Renal cortical epithelial cell (primary cell): ENCODE measurements at places on chromosomes 6 and 20. TPM values are rescaled to one million over a fixed set of nuclear protein-coding genes. Genes with fewer than 3 reads are reported as not detected.

- no peak for DNase-seq
Observed at GRCh38 chr6:298233-299103, 6.2 kb downstream of the DUSP22 start.

Gene EFCAB8
- total RNA-seq, result 0.05 TPM in 1 of 2 replicates, not detected in the other

GRCh38 chr20:1588533-1589460 lies 31.0 kb downstream of the SIRPB1 start:
- peak; percentile 75 for DNase-seq

DNA sequence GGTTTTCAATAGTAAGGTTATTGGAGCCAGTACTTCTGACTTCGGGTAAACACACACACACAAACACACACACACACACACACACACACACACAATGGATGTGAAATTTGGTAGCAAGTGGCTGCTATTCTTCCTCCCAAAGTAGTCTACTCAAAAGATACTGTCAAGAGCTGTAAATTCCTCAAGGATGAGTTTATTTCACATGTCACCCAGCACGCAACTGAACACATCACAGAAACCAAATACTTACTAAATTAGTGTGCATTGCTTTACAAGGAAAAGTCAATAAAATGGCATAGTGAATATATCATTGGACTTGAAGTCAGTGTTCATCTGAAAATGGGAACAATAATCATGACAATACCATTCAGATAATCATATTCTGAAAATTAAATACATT lies 32.9 kb downstream of the MMUT start:
- DNase-seq, result no peak

Gene PROKR2
- total RNA-seq, result not detected in 2 replicates

DNA sequence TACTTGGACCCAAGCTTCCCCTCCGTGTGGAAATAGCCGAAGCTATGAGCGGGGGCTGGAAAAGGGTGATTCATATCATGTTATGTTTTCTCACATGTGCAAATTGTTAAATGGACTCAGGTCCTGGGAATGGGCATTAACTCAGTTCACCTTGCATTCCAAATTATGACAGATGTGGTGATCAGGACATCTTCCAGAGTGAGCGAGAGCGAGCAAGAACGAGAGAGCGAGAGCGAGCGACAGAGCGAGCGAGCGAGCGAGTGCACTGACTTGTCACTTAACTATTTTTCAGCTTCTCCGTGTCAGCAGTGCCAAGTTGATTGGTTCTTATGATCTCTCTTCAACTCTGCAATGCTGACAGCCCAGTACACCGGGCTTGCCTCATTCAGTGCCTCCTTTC lies 437.4 kb upstream of the NRSN1 start:
- DNase-seq, result no peak

DNA sequence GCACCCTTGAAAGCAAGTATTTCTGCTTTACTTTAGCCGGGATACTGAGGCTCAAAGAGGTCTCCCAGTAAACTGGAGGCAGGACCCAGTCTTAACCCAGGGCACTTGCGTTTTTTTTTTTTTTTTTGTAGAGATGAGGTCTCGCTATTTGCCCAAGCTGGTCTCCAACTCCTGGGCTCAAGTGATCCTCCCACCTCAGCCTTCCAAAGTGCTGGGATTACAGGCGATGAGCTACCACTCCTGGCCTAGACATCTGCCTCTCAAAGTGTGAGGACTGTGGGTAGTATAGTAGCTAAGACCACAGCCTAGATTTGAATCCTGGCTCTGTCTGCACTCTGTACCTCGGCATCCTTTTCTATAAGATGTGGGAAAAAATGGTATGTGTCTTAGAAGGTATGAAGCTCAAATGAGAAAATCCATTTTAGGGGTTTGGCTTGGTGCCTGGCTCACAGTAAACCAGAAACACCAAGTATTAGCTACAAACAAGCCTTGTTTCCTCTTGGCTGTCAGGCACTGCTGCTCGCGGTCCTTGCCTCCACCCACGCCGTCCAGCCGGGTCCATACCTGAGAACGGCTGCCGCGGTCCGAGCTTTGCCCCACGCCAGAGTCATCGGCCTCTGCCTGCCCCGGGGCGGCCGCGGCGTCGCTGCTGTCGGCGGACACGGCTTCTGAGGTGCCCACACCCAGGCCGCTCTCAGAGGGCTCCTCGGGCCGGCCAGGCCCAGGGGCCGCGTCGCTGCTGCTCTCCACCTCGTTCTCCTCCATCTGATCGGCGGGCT lies 1.2 kb downstream of the ZNF335 start:
- peak; percentile 29 for DNase-seq

DNA sequence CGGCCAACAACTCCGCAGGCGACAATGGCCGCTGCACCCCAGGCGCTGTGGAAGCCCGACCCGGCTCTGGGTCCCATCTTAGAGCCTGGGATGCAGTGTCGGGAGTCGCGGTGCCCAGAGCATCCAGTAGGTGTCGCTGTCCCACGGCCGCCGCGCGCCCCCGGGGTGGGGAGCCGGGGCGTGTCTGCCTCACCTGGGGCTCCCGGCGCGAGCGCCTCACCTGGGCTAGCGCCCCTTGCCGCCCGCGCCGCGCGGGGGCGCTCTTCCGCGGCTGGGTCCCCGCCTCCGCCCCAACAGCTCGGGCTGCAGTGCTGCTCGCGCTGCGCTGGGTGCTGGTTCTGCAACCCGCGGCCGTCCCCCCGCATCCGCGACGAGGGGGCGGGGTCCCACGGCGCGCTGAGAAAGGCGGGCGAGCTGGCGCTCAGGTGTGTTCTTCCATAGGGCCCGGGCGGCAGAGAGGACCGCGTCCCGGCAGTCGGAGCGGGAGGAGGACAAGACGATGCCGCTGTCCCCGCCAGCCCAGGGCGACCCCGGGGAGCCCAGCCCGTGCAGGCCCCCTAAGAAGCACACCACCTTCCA lies at the start of gene CRYBG1:
Gene CRYBG1, plus strand, starts transcription at position 308 of the 579 bp plus-strand sequence. Its CDS starts 192 bp downstream, at position 500.
- no peak for DNase-seq

- peak; percentile 18 for DNase-seq
Observed at GRCh38 chr20:10634683-10635411, 39.0 kb downstream of the JAG1 start.

DNA sequence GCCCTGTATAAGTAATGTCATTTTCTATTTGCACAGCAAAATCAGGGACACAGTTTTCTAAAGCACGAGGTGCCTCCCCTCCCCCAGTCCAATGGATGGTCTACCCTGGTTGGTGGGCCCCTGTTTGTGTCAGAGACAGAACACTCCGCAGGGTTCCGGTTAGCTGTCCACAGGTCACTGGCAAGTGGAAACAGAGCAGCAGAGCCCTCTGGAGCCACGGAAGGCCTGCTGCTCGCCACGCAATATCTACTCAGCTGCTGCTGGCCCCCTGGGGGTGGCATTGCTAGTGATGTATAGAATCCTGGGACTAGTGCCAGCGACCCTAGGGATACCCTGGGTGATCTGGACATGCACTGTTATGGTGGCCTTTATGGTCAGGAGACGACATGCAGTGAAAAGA lies 50.4 kb downstream of the RIN2 start:
- DNase-seq, result no peak

DNA sequence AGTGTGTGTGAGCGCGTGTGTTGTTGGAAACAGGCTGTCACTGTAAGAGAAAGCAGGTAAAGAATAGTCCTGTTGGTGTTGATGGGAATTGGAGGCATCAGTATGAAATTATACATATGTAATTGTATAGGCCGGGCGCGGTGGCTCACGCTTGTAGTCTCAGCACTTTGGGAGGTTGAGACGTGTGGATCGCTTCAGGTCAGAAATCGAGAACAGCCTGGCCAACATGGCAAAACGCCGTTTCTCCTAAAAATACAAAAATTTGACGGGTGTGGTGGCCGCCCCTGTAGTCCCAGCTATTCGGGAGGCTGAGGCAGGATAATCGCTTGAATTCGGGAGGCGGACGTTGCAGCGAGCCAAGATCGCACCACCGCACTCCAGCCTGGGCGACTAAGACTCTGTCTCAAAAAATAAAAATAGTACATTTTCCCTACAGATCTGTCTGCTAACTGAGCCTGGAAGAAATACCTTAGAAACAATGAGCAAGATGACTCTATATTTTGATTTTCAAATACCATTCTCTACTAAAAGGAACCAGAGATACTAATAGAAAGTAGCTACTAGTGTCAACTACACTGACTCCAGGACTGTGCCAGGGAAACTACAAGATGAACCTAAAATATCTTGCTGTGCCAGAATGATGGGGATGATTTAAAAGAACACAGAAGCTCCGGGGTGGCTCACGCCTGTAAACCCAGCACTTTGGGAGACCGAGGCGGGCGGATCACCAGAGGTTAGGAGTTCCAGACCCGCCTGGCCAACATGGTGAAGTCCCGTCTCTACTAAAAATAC lies 110.8 kb downstream of the TRIM27 start:
- no peak for DNase-seq

Gene CRYBG1
- 13.9 and 16.3 TPM in 2 replicates for total RNA-seq

DNA sequence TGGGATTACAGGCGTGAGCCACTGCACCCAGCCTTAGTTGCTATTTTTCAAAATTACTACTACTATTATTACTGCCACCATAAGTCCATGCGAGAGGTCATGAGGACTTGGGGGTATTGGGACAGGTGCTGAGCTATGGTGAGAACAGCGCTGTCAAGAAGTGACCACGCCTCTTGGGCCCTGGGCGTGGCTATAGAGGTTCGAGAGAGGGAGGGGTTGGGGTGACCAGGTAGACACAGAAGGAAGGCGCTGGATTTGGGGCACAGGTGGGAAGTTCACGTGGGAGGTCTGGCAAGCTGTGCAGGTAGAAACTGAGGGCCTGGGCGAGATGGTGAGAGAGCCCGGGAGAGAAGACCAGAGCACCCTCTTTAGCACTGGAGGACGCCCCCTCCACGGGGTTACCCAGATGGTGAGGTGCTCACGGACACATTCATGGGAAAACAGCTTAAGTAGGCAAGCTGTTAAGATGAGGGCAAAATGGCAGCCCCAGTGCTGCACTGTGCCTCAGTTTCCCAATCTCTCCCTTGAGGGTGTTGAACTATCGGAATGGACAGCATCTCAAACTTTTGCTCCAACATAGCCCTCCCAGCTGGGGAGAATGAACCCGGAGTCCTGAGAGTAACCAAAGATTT lies 61.0 kb downstream of the RAB44 start:
- DNase-seq, result no peak

Gene C6orf118
- total RNA-seq, result 0.10 TPM in 1 of 2 replicates, not detected in the other

- DNase-seq, result no peak
Observed at GRCh38 chr6:132456700-132457143, 55.4 kb upstream of the MOXD1 start.

GRCh38 chr20:54054516-54054915 lies 15.9 kb downstream of the BCAS1 start:
- DNase-seq, result peak; percentile 87

Gene PAX1
- total RNA-seq, result 0.10 TPM in 1 of 2 replicates, not detected in the other

Gene ANKS1A
- total RNA-seq, result 11.6 and 24.5 TPM in 2 replicates

GRCh38 chr6:138765896-138766655 lies 7.5 kb upstream of the CCDC28A start:
- DNase-seq, result peak; percentile 51

Gene KIAA1755
- under 0.01 TPM in 1 of 2 replicates, not detected in the other for total RNA-seq

- DNase-seq, result peak; percentile 84
Observed at GRCh38 chr6:31680226-31681134, at the start of gene LY6G5C. TSS of gene LY6G5C (minus strand) at chr6:31681067. CDS start at chr6:31680373, 694 bp downstream.

Gene VSX1
- not detected in 2 replicates for total RNA-seq

Gene HLA-DRA
- 0.52 and 0.70 TPM in 2 replicates for total RNA-seq

Gene B4GALT5
- total RNA-seq, result 53.8 and 59.9 TPM in 2 replicates

Gene APOM
- 0.69 and 0.80 TPM in 2 replicates for total RNA-seq

DNA sequence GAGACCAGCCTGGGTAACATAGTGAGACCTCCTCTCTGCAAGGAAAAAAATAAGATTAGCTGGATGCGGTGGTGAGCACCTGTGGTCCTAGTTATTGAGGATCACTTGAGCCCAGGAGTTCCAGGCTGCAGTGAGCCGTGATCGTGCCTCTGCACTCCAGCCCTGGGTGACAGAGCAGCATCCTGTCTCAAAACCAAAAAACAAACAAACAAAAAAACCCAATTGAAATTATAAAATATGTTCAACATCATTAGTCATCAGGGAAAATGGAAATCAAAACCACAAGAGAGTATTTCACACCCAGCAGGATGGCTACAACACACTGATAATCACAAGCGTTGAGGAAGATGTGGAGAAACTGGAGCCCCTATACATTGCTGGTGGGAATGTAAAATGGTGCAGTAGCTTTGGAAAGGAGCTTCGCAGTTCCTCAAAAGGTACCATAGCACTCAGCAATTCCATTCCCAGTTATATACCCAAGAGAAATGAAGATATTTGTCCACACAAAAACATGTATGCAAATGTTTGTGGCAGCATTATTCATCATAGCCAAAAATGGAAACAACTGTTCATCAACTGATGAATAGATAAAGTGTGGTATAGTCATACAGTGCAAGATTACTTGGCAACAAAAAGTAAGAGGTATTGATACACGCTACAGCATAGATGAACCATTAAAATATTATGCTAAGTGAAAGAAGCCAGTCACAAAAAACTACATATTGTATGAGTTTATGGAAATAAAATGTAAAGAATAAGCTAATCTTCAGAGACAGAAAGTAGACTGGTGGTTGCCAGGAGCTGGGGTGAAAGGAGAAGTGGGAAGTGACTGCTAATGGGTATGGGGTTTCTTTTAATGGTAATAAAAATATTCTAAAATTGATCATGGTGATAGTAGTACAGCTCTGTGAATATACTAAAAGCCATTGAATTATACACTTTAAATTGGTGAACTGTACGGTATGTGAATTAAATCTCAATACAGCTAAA lies 38.7 kb upstream of the RIPOR2 start:
- DNase-seq, result no peak

DNA sequence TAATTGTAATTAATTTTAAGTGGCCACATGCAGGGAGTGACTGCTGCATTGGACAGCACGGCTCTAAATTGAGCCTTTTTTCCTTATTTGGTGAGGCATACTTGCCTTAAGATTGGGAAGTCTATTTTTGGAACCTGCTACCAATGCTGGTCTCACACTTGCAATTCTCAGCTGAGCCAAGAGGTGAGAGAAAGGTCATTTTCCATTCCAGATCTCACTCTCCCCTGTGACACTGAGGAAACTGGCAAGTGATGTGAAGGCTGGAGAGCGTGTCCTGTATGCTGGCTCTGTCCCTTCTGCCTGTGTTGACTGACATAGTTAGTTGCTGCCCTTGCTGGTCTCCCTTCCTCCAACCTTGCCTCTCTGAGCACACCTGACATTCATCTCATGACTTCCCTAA lies 735 bp upstream of the MOG start:
- DNase-seq, result no peak

DNA sequence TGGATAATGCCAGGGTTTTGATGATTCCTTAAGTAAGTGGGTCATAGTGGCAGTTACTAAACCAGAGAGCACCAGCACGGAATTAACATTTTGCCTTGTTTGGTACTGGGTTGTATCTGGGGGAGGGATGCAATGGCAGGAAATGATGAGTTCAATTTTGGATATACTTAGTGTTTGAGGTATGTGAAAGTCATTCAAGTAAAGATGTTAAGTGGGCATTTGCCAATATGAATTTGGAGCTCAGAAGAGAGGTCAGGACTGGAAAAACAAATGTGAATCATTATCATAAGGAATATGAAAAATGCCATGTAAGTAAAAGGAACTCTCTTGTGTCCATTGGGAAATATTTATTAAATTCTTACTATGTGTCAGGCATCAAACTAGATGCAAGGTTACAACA lies 6.2 kb downstream of the PXT1 start:
- DNase-seq, result no peak

- DNase-seq, result no peak
Observed at GRCh38 chr20:51497542-51498467, 44.7 kb downstream of the NFATC2 start.

- peak; percentile 66 for DNase-seq
Observed at GRCh38 chr6:21348504-21349195, 244.9 kb upstream of the SOX4 start.
